ENCODE measurements at places on chromosomes 2 and 18. TPM values are rescaled to one million over a fixed set of nuclear protein-coding genes. Genes with fewer than 3 reads are reported as not detected.
A peak's percentile ranks its signal among the peaks of the same experiment; 100 is the strongest.

DNA sequence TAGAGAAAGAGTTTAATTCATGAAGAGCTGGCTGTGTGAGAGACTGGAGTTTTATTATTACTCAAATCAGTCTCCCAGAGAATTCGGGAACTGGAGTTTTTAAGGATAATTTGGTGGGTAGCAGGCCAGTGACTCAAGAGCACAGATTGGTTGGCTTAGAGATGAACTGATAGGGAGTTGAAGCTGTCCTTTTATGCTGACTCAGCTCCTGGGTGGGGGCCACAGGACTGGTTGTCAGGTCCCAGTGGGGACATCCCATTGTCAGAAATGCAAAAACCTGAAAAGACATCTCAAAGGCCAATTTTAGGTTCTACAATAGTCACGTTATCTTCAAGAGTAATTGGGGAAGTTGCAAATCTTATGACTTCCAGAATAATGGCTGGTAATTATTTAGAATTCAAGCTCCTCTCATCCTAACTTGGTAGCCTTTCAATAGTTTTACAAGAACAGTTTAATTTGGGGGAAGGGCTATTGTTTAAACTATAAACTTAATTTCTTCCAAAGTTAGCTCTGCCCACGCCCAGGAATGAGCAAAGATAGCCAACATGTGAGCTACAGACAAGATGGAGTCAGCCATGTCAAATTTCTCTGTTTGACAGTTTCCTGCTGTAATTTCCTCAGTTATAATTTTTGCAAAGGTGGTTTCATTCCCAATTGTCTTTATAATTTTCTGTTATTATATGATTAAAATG is 149.4 kb upstream of the SLC39A10 start:
- no peak for DNase-seq

GRCh38 chr2:227616631-227617030 is 667 bp upstream of the SCYGR4 start:
- DNase-seq: no peak

The CKAP2L gene
- 13.4 TPM for polyA plus RNA-seq

The CYP27A1 gene
- polyA plus RNA-seq: 47.0 TPM

The LCT gene
- not detected for polyA plus RNA-seq

GRCh38 chr2:145138626-145139025 is 618.7 kb upstream of the ZEB2 start:
- no peak for DNase-seq

DNA sequence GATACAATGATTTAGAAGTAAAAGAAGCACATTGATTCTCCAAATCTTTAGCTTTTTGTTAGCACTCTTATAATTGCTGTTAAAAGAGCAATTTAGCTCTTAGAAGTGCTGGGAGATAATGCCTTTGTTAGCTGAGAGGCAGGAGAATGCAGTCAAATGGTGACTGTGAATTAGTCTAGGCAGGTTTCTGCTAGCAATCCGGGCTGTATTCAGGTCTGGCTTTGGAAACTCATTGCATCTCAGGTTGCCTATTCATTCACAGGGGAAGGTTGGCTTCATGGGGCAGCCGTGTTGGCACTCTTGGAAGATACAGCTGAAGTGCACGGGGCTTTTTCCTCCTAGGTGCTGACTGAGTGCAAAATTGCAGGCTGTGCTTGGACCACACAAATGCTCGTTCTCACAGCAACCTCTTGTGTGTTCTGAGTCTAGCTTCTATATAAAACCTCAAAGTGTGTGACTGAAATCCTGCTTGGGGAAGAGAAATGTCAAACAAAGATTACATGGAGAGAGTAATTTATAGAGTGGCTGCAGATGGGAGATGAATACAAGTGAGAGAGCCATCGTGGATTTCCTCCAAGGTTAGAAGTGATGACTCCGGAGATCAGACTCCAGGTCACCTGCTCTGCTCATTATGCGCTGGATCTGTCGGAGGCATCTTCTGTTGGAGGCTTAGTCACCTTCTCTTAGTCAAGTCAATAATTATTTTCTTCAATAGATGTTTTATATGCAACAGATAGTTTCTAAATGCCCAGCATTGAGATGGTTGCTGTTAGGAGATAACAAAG is 167.8 kb downstream of the PMAIP1 start:
- no peak for DNase-seq

The DLX1 gene
- polyA plus RNA-seq: 0.14 TPM

The TUBA4B gene
- polyA plus RNA-seq: 0.61 TPM

The RAD51AP2 gene
- 0.21 TPM for polyA plus RNA-seq

The RESP18 gene
- polyA plus RNA-seq: not detected

DNA sequence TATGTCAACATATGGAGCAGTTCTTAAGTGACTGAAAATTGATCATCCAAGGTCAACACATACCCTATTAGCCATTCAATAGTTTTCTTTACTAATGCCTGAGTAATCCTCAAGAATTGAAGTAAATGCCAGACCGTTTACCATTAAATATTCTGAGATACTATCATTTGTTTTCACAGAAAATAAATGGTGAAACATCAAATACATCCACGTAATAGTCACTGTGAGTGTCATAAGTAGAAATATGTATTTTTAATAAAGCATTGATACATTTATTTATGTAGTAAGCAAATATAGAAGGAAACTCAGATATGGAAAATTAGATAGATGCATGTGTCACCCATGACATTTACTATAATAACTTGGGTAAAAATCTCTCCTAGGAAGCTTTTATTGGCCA is 927.8 kb upstream of the NRXN1 start:
- no peak for DNase-seq

The ZAP70 gene
- polyA plus RNA-seq: 2.1 TPM

DNA sequence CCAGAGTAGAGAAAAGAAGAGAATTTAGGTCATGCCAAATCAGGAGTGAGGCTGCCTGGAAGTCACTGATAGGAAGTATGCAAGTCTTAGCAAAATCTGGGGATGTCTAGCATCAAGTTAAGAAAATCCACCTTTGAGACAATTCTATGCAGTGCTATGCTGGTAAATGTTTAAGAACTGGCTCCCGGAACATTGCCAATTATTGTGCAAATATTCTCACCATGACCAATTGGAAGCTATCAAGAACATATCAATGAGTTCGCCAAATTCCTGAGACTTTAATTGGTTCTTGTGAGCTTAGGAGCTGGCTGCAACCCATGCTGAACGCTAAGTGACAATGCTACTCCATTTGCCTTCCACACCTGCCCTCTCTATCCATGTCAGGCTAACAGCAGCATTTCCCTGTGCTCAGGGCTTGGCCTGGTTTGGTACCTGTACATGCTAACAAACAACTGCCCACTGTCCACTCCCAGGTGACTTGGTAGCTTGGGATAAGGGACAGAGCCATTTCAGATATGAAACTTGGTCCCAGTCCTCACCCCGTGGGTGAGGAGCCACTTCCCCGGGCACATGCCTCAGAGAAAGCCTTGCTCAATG is 172.9 kb upstream of the KLHL29 start:
- no peak for DNase-seq

- no peak for DNase-seq
Observed at GRCh38 chr18:6616981-6617380, 112.5 kb upstream of the ARHGAP28 start.

DNA sequence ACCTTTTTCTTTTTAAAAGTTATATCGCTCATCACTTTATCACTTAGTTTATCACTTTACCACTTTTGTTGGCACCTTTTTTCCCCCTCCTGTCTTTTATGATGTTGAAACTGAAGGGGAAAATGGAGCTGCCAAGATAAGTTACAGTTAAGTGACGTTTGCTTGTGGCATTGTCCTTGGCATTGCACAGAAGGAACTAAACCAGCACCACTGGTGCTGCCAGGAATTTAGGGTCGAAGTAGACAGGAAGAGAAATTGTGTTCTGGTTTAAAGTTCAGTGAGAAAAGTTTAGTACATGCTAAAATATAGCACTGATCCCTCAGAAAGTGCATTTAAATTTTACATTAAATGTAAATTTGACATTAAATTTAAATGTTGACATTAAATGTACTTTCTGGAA is 49.9 kb downstream of the MYO1B start:
- DNase-seq: no peak

- no peak for DNase-seq
Observed at GRCh38 chr2:232901736-232902578, 31.9 kb downstream of the SNORC start.

GRCh38 chr2:44616667-44617155 is 255.0 kb downstream of the CAMKMT start:
- no peak for DNase-seq

The INHBB gene
- polyA plus RNA-seq: 0.11 TPM

GRCh38 chr2:12678186-12678585 is 38.5 kb upstream of the TRIB2 start:
- no peak for DNase-seq

The GBX2 gene
- 0.17 TPM for polyA plus RNA-seq

The SERPINB11 gene
- not detected for polyA plus RNA-seq

- DNase-seq: no peak
Observed at GRCh38 chr2:212894026-212894425, 257.4 kb downstream of the IKZF2 start.

- no peak for DNase-seq
Observed at GRCh38 chr2:157364257-157364974, 38.8 kb upstream of the ERMN start.

GRCh38 chr2:5782103-5782502 is 89.9 kb downstream of the SOX11 start:
- no peak for DNase-seq

DNA sequence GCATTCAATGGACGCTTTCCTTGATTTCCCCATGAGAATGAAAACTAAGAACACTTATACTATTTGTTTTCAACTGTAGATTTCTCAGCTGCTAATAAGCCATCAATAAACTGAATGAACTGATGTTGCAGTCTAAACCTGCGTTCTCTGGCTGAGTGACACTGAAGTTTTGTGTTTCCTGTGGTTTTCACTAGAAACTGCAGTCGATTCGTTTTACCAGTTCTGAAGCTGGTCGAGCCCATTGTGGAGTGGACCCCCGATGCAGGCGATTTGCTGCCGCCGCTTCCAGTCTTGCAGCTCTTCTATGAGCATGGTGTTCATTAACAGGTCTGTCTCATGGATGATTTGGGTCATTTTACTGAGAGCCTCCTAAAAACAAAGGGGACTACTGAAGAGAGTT is 50.6 kb upstream of the STAT1 start:
- DNase-seq: no peak

- DNase-seq: peak; percentile 44
Observed at GRCh38 chr2:71276311-71277146, 49.6 kb upstream of the PAIP2B start.

Data from left renal pelvis (tissue), 4 donors.